ENCODE measurements at places on chromosomes 5 and 9. TPM values are rescaled to one million over a fixed set of nuclear protein-coding genes. Genes with fewer than 3 reads are reported as not detected.

The SLC31A1 gene
- polyA plus RNA-seq: 30.3 TPM

The FUT7 gene
- polyA plus RNA-seq: not detected

GRCh38 chr5:123299136-123299535, 124.1 kb downstream of the CEP120 start:
- no peak for DNase-seq

DNA sequence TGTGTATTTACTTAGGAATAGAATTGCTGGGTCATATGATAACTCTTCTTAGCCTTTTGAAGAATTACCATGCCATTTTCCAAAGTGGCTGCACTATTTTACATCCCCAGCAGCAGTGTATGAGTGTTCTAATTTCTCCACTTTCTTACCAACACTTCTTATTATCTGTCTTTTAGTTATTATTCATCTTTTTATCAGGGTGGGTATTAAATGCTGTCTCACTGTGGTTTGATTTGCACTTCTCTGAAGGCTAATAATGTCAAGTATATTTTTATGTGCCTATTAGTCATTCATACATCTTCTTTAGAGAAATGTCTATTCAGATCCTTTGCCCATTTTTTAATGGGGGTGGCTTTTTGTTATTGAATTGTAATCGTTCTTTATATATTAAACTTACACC, 36.8 kb downstream of the SLC1A3 start:
- DNase-seq: no peak

GRCh38 chr5:141960449-141961323, 2.7 kb upstream of the PCDH12 start:
- DNase-seq: peak; percentile 89

DNA sequence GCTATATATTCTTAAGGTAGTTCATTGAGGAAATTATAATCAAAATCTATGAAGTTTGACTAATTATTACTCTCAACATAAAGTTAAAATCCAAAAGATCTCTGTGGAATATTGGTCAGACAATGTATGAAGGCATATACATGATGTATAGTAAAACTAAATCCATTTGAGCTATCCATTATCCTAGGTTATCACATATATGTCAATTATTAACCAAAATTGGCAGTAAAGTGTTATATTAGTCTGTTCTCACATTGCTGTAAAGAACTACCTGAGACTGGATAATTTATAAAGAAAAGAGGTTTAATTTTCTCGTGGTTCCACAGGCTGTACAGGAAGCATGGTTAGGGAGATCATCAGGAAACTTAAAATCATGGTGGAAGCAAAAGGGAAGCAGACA, 511.7 kb upstream of the SGCD start:
- DNase-seq: no peak

DNA sequence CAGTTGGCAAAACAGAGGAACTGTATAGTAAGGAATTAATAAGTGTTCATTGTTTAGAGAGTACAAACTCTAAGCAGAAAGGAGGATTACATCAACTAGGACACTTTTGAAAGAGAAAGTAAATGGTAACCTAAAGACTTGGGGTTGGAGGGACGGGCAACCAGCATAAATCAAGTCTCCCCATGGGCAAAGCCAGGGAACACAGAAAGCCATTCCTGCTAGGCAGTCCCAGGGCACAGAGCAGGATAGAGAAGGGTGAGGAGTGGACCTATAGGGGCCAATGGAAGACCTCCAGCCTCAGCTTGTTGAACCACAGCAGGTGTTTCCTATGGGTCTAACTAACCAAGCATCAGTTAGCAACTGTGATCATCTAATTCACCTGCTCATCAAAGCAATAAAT, 9.2 kb upstream of the ERAP1 start:
- no peak for DNase-seq

Data from renal pelvis (tissue), 12 donors.